ENCODE measurements at places on chromosomes 4 and X.

- DNase-seq, result peak; percentile 67
These were observed at the start of gene TBC1D1 for GRCh38 chr4:37890801-37891259. Gene TBC1D1 (plus strand): TSS chr4:37891084. CDS start chr4:37902096, 11,012 bp downstream.

DNA sequence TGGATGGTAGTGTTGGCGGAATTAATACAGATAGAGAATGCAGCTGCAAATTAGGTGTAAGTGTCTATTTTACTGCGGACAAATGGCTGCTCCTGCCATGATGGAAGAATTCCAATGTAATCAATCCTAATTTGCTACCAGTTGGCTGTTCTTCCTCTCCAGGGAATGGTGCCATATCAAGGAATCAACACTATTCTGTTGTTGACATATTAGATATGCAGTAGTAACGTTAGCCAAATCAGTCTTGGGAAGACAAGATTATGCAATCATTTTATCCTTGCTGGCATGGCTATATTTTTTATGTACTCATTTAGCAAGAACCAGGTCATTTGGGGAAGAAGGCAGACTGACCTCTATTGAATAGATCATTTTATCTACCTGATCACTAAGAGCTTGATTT is 271.2 kb upstream of the AGA start:
- DNase-seq, result no peak

DNA sequence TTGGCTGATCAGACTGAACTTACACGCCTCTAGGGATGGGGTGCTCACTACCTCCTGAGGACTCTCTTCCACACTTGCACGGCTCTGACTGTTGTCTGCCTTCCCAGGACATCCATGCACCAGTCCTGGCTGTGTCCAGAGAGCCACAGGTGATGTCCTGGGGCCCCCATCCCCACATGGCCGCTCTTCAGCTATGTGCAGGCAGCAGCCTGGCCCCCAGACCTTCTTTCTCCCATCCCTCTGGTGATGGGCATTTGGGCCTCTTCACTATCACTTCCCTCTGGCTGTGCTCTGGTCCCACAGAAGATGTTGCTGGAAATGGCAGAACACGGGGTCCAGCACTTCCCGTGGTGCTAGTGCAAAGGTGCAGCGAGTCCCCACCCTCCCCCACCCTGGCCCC is 40.9 kb upstream of the HMX1 start:
- no peak for DNase-seq

GRCh38 chrX:153871946-153872878 is 13.8 kb downstream of the L1CAM start:
- no peak for DNase-seq

GRCh38 chr4:87185146-87185870 is 35.1 kb downstream of the KLHL8 start:
- DNase-seq, result no peak

GRCh38 chr4:97142893-97143292 is 1000.4 kb downstream of the STPG2 start:
- no peak for DNase-seq

DNA sequence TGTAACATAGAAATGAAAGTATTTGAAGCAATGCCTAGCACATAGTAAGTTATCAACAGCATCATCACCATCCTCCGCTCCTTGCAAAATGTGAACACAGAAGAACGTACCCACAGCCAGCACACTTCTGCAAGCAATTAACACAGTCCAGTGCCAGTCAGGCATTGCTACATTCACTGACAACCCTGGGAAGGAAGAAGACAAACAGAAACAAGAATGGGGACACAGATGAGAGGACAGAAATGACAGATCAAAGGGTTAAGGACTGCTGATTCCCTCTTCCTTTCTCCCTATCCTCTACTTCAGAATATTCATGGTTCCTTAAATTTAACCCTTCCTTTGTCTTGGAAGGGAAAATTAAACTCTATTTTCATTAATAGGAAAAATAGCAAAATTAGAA is 53.1 kb downstream of the CHM start:
- DNase-seq, result no peak

DNA sequence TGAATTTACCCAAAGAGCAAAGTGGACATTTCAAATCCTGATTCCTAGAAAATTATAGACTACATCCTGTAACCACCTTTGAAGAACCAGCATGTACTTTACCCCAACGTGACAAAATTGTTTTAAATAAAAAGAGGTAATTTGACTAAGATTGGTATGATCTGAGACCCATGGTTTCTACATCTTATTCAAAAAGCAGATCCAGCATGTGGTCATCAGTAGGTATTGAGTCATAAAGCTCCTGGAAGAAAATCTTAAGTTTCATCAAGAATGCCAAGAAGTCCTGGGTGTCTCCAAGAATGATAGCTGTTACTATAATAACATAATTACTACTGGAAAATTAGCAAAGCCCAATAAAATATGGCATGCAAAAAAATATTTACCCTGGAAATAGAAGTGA is 61.8 kb downstream of the NFKB1 start:
- DNase-seq, result peak; percentile 69

All from suppressor macrophage treated with lipopolysaccharide for 4 hours (primary cell).